ENCODE measurements at places on chromosomes 6 and 20.
A peak's percentile ranks its signal among the peaks of the same experiment; 100 is the strongest.

DNA sequence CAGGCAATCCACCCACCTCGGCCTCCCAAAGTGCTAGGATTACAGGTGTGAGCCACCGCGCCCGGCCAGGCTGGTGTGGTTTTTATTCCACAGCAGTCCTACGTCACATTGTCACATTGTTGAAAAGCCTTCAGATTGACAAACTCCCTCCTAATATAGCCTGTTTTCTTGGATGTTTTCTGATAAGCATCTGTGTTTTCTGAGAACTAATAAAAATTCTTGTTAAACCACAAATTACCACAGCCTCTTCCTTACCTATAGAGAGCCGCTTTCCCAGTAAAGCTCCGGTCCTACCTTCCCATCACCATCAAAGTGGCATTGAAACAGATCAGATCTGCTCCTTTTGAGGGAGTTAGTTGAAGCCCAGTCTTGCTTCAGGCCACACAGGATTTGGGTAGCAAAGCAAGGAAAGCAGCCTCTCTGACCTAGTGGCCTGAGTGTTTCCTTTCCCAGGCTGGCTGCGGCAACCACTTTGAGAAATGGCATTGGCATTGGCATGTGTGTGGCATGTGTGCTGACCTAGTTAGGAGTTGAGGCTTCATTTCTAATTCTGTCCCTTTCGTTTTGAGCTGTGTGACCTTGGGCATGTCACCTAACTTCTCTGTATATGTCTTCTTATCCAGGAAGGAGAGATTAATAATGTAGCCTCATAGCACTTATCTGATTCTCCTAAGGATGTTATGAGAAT lies 1.7 kb upstream of the PKIG start:
- no peak overlapping the region for H3K4me3 ChIP-seq
- DNase-seq, result no peak
- H3K27me3 ChIP-seq, result peaks cover 12% of the 10 kb centered on the region
- H3K36me3 ChIP-seq, result no peaks in the 10 kb centered on the region

DNA sequence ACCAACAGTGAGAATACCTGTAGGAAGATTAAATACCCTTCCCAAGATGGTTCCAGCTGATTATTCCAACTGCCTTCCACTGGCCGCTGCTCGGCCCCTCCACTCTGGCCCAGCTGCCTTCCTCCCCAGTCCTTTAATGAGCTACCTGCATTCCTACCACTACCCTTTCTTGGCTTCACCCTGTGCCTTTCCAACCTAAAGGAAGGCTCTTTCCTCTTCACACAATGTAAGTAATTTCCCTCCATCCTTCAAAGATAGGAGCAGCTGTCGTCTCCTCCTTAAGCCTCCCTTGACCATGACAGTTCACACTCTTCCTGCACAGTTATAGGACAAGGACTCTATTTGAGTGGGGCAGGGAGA lies 16.2 kb upstream of the SNX9 start:
- H3K4me3 ChIP-seq, result no peak overlapping the region
- peaks cover 28% of the 10 kb centered on the region for H3K27me3 ChIP-seq
- H3K27ac ChIP-seq, result no peak overlapping the region
- no peaks in the 10 kb centered on the region for H3K4me1 ChIP-seq

DNA sequence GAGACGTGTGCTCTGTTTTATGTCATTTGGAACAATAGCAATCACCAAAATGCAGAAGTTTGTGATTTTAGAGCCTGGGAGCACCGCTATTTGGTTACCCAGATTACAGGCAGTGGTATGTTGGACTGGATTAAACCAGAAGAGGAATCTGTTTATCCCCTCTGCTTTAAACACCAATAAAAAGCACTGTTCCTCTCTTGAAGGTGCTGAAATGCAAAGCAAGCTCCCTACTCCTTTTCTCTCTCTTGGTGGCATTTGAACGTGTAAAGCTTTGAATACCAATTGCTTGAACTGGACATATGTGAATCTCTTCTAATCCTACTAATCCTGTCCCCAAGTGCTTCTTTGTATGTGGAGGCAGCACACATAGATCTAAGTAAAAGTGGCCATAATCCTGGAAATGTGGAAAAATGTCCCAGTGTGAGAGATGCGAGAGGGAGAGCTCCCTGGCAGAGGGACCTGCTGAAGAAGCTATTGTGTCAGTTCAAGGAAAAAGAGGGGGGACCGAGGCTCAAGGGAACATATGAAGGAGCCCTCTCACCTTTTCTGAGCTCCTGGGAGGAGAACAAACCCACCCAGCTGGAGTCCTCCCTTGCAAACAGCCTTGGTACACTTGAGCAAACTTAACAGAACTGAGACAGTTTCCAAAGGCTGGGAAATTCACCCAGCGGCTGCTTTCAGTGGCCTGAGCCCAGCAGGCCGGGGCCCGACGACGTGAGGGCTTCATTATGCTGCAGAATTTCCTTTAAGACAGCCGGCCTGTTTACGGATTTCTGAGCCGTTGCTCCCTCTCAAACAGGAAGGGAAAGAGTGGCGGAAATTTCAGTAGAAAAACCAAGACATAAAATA lies 18.8 kb upstream of the OLIG3 start:
- no peaks in the 10 kb centered on the region for H3K36me3 ChIP-seq
- H3K27me3 ChIP-seq, result peaks cover 79% of the 10 kb centered on the region
- no peaks in the 10 kb centered on the region for H3K4me1 ChIP-seq
- H3K27ac ChIP-seq, result no peak overlapping the region
- H3K4me3 ChIP-seq, result no peak overlapping the region

DNA sequence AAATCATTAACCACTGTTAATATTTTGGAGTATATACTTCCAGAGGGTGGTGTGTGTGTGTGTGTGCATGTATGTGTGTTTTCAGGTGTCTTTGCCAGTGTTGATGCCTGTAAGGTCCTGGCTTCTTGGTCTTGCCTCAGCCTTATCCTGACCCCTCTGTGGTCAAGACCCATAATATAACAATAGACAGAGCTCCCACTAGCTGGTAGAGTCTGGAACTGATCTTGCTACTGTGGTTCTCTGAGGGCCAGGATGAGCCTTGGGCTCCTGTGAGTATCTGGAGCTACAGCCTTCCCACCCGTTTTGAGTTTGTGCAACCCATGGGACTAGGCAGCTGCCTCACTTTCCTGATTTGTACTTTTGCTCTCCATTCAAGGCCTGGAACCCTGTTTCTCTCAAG lies 191.0 kb downstream of the IBTK start:
- no peak overlapping the region for H3K27ac ChIP-seq
- H3K36me3 ChIP-seq, result peaks cover 6% of the 10 kb centered on the region
- H3K27me3 ChIP-seq, result peaks cover 31% of the 10 kb centered on the region
- no peaks in the 10 kb centered on the region for H3K4me1 ChIP-seq

DNA sequence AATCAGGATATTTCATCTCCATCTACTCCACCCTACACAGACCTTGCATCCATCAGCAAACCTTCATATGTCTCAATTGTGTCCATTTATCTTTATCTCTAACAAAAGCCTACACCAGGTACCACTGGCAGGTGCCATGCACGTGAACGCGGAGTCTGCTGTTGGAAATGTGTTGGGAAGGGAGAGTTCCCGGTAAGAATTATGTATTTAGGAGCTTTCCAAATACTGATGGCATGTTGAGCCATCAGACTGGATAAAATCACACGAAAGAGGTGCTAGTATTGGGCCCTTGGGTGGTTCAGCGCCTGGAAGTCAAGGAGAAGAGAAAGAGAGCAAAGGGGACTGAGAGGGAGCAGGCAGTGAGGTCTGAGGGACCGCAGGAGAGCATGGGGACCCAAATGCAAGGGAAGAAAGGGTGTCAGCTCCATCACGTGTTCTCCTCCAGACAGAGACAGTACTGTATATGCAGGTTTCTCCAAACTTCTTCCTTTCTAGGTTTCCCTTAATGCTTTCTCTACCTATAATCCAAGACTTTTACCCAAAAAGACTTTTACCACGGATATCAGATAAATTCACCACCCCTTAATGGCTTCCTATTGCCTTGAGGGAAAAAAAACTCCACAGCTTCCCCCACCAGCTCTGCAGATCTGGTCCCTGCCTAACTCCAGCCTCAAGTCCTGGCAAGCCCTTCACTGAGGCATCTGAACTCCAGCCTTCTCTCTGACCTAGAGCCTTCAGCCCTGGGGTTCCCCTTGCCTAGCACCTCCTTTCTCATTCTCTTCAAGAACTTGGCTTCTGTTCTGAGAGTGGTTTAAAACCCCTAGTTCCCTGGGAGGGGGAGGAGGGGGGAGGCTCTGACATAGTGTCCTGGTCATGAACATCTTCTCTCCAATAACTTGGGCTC lies 4.8 kb upstream of the ZNF217 start:
- no peak for DNase-seq
- no peaks in the 10 kb centered on the region for H3K27me3 ChIP-seq
- H3K4me3 ChIP-seq, result no peak overlapping the region
- H3K27ac ChIP-seq, result peak overlapping the region; percentile 32

DNA sequence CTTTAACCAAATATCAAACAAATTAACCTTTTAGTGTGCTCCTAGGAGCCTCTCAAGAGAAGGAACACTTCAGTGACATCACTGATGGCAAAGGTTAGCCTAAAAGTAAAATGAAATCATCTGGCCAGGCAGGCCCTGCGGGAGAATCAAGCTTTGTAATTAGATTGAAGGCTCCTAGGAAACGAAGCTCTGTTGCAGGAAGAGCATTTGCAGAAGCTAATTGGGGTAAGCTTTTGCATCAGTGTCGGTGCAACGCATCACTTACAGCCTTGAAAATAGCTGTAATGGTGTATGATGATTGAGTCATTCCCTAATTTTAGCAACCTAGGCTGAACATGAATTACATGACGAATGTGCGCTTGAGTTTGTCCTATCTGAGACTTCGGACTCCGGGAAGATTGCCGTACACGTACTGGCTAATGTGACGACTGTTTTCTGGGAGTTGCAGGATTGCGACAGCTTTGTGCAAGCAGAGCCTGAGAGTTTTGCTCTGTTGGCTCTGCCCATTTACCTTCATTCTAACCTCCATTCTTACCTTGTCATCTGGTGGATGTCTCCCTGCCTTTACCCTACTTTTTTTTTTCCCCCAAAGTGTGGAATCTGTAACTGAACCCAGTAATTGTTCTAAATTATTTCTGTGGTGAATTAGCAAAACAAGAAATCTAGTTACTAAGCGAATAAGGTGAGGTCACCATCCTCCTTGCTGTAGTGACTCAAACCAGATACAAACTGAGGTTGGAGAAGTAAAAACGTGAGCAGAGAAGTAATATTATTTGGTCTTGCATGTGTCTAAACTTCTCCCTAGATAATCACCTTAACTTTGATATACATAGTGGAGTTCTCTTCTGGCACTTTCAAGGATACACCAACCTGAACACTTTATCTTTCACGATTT lies 675.9 kb upstream of the CITED2 start:
- no peaks in the 10 kb centered on the region for H3K4me1 ChIP-seq
- H3K27ac ChIP-seq, result no peak overlapping the region
- DNase-seq, result no peak
- no peaks in the 10 kb centered on the region for H3K36me3 ChIP-seq

DNA sequence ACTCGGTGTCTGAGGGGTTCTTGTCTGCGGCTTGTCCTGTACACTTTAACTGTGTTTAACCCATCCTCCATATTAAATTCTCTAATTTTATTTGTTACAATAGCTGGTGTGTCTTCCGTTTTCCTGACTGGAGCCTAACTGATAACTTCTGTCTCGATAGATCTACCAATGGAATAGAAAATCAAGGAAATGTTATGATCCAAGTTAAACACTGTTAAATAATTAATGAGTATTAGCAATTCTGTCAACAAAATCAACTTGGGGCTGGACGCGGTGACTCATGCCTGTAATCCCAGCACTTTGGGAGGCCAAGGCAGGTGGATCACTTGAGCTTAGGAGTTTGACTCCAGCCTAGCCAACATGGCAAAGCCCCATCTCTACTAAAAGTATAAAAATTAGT lies 81.7 kb downstream of the DNAH8 start:
- H3K4me3 ChIP-seq, result no peak overlapping the region
- H3K27me3 ChIP-seq, result peaks cover 80% of the 10 kb centered on the region
- H3K4me1 ChIP-seq, result no peaks in the 10 kb centered on the region
- no peak for DNase-seq
- no peak overlapping the region for H3K27ac ChIP-seq
- H3K36me3 ChIP-seq, result no peaks in the 10 kb centered on the region

DNA sequence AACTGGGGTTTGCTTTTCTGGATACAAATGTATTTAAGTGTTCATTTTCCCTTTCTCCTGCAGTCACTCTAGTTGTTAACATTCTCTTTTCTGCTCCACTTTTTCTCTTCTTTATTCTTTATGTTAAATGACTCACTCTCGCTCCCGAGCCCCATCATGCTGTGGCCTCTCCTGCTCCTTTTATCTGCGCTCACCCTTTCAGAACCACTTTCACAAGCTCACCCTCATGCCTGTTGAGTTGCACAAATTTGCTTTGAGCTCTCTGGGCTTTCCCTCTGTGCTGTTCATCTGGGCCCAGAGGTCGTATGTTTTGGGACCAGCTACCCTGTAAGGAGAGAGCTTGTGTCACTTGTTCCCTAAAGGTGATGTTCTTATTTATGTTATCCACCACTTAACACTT lies 98.1 kb upstream of the ASCC3 start:
- no peaks in the 10 kb centered on the region for H3K27me3 ChIP-seq
- H3K4me1 ChIP-seq, result no peaks in the 10 kb centered on the region
- H3K27ac ChIP-seq, result no peak overlapping the region
- no peaks in the 10 kb centered on the region for H3K36me3 ChIP-seq
- H3K4me3 ChIP-seq, result no peak overlapping the region

DNA sequence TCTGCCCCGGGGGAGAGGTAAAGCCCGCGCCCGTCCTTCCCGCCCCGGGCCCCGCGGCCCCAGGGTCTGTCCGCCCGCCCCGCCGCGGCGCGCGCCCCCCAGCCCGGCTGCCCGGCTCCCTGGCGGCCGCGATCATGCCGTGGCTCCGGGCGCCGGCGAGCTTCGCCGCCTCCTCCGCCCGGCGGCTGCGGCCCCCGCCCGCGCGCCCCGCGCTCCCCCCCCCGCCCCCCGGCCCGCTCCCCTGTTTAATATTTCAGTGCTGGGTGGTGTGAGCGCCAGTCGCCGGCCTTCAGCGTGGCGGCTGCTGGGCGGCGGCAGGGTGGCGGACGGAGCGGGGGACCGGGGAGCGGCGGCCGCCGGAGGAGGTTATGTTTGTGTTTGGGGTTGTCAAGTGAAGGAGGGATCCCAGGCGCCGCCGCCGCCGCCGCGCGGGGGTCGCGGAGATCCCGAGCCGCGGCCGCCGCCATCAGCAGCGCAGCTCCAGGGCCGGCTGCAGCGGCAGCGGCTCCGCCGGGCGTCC lies at the start of gene HIVEP1:
Gene HIVEP1 (plus strand): TSS at position 275 of the 520 bp plus-strand sequence. CDS start 3,317 bp downstream, outside the sequence.
- peak within 1 kb of the TSS; percentile 97 for H3K4me3 ChIP-seq
- H3K27me3 ChIP-seq, result no peaks in the 10 kb centered on the region
- no peak for DNase-seq
- peaks cover 28% of the 10 kb centered on the region for H3K36me3 ChIP-seq
- H3K27ac ChIP-seq, result peak within 1 kb of the TSS; percentile 100
